ENCODE measurements at places on chromosomes 2 and 18.

- DNase-seq = no peak
These were observed 5.3 kb downstream of the LHCGR start for GRCh38 chr2:48750128-48750739.

- no peak for DNase-seq
These were observed 4.3 kb downstream of the GPC1 start for GRCh38 chr2:240439698-240440151.

DNA sequence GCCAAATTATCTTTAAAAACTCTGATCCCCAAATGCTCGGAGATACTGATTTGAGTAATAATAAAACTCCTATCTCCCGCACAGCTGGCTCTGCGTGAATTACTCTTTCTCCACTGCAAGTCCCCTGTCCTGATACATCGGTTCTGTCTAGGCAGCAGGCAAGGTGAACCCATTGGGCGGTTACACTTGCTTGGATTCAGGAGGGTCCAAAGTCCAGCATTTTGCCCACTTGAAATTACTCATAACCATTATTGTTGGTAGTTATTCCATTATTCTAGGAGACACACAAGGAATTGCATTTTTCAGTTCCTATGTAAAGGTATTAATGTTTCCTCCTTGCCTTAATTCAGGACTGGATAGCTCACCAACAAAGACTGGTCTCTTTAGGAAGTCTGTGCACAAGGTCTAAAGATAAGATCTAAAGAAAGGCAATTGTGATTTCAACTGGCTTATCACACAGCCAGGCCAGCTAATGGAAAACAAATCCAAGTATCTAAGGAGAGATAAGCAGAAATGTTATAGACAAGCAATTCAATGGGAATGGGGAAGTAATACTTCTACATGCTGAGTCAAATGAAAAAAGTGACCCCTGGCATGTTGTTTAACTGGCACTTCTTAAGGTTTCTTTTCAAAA is 23.2 kb upstream of the NPC1 start:
- DNase-seq = no peak

DNA sequence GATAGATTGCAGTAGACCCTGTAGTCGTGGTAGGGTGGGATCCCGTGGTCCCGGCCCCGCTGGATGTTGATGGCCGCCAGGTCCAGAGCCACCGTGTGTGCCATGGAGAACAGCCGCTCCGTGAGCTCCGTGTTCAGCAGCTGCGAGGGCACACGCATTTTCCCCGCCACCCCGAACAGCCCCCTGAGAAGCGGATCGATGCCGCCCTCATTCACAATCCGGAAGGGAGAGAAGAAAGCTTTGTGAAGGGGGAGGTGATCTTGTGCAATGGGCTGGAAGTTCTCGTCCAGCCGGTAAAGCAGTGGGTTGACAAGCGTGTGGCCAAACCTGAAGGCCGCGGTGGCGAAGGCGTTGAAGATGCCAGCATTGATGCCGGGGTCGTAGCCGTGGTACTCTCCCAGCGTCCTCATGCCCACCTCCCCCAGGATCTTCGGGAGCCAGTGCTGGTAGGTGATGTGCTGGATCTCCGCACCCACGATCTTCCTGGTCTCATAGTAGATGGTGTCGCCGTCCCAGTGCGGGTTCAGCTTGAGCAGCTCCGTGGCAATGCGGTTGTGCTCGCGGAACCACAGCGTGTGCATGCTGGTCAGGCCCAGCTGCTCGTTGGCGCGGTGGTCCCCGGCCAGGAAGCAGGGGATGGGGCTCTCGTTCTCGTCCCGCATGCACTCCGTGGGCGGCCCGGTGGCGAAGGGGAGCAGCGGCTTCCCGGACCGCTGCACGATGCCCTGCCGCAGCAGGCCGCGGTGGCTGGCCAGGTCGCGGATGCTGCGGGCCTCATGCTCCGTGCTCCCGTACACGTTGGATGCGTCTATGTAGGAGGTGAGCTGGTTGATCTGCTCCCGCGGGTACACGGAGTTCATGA is 95.8 kb downstream of the PXDN start:
- DNase-seq = no peak

DNA sequence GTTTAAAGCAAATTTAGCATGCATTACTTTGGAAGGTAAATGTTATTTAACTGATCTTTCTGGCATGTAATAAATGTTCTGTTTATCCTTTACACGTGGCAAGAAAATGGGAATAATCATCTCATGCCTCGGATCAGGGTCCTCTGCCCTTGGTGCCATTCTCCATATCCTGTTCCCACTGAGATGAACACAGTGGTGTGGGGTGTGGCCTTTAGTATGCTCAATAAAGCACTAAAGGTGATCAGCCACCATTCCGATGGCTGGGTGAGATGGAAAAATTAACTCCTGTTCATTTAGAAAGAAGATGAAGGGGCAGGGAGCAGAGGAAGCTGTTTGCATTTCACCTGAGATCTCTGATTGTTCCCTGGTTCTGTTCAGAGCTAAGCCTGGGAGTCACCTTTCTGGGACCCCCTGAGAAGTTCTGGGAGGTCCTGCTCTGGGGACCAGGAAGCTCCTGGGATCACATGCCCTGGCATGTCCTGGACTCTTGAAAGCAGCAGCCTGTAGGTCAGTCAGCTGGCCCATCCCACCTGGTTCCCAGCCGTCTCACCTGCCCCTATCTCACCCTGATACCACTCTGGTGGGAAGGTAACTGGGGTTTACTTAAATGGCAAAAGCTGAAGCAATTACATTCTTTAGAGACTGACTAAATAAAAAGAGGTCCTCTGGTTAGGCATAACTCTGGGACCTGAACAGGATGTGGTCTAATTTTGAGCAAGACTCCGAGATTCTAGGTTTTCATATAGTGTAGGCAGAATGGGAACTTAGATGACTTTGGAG is 288.9 kb upstream of the EPAS1 start:
- no peak for DNase-seq

GRCh38 chr2:127516041-127516762 is 10.1 kb downstream of the IWS1 start:
- no peak for DNase-seq

GRCh38 chr2:238106698-238107524 is 6.8 kb downstream of the ESPNL start:
- DNase-seq = no peak

DNA sequence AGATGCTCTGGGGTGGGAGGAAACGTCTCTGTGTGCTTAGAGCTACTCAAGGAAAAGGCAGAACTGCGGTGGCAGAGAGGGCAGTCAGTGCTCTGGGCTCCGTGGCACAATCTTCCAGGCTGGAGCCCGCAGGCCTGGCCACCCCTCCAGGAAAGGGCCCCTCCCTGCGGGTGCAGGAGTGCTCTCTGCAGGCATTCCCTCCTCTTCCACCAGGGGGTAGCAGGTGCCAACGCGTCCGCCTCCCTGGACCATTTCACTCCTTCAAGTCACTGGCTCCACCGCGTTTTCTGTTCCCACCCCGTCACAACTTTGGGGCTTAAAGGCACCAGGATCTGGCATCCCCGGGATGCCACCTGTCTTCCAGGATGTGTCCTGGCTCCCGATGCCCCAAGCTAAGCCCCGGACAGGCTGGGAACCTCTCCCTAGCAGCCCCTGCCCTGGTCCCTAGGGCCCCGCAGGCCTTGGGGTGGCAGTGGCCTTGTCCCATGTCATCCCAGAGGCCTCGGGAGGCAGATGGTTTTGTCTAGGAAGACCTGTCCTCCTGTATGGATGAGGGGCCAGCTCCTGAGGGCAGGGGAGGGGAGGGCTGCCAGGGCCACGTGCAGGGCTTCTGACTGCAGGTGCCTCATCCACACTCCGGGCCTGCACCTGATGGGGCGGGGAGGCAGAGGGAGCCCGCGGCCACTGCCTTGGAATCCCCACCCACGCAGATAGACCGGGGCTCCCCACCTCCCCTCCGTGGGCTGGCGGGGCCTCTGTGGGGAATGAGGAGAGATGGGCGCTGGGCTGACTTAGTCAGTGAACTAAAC is 26.4 kb downstream of the KCNIP3 start:
- DNase-seq = peak; percentile 7

GRCh38 chr2:205932861-205933260 is 153.1 kb downstream of the INO80D start:
- no peak for DNase-seq

- no peak for DNase-seq
These were observed 55.3 kb downstream of the HS1BP3 start for GRCh38 chr2:20595439-20596192.

GRCh38 chr2:23536326-23536725 is 151.3 kb downstream of the KLHL29 start:
- DNase-seq = no peak

GRCh38 chr2:159449504-159450124 is 163.1 kb upstream of the WDSUB1 start:
- no peak for DNase-seq

GRCh38 chr2:238911376-238912227 is 63.7 kb downstream of the TWIST2 start:
- DNase-seq = no peak

DNA sequence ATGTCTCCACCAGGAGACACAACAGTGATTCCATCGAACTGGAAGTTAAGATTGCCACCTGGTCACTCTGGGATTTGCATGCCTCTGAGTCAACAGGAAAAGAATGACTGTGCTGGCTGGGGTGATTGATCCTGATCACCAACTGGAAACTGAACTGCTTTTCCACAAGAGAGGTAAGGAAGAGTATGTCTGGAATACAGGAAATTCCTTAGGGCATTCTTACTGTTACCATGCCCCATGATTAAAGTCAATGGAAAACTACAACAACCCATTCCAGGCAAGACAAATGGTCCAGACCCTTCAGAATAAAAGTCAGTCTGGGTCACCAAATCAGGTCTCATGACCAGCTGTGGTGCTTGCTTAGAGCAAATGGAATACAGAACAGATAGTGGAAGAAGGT is 12.0 kb upstream of the DDX1 start:
- no peak for DNase-seq

DNA sequence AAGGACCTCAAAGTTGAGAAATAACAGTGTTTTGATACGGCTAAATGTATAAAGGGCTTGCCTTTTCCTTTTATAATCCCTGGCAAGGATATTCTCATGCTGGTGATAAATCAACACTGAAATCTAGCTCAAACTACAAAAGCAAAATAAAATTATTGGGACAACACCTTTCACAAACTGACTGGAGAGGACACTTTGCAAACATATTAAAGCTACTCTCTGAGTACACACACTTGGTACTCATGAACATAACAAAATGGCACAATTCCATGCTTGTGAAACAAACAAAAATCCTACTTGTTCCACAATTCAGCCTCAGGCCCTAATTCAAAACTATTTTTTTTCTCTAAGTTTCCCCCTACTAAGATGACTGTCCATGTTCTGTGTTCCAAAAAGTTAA is 305.8 kb downstream of the ETAA1 start:
- DNase-seq = no peak

GRCh38 chr2:240507060-240507777 is 50.6 kb downstream of the ANKMY1 start:
- no peak for DNase-seq

DNA sequence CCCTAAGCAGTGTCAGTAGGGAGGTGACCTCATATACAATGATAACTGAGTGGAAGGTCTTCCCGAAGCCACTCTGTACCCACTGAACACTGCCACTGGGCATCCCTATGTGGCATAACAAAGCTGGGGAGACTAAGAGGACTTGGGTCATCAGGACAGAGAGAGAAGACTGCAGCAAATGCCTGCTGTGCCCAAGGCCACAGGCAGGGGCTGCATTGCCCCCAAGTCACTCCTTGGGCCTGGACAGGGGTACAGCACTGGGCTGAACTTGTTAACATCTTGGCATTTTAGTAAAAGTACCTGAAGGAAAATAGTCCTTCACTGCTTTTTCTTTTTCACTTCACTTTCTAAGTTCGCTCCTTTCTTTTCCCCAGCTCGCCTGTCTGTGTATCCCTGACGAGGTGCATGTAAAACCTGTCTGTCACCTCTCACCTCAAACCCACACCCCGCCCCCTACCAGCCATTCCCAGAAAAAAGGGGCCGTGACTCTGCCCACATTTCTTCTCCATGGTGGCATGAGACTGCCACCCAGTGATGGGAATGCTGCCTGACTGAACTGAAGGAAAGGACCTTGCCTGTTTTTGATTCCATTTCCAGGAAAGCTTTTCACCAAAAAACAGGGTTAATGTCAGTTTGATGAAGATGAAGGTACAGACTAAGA is 62.9 kb downstream of the MTHFD2 start:
- DNase-seq = no peak

GRCh38 chr2:215831296-215831913 is 181.9 kb downstream of the MREG start:
- DNase-seq = no peak

DNA sequence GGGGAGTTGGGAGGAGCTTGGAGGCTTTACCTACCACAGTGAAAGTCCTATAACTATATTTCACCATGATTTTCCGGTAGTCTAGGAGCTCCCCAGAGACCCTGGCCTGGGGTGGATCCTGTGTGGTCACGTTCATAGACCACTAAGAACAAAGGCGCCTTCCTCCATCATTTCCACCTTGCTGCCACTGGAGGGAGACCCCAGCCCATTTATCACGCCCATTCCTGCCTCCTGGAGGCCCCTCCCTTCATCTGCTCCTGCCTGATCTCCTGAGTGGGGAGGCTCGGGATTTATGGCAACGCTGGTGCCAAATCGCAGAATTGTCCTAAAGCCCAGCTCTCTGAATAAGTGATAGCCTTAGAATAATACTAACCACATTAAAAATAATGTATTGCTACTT is 507.6 kb upstream of the SPHKAP start:
- no peak for DNase-seq

DNA sequence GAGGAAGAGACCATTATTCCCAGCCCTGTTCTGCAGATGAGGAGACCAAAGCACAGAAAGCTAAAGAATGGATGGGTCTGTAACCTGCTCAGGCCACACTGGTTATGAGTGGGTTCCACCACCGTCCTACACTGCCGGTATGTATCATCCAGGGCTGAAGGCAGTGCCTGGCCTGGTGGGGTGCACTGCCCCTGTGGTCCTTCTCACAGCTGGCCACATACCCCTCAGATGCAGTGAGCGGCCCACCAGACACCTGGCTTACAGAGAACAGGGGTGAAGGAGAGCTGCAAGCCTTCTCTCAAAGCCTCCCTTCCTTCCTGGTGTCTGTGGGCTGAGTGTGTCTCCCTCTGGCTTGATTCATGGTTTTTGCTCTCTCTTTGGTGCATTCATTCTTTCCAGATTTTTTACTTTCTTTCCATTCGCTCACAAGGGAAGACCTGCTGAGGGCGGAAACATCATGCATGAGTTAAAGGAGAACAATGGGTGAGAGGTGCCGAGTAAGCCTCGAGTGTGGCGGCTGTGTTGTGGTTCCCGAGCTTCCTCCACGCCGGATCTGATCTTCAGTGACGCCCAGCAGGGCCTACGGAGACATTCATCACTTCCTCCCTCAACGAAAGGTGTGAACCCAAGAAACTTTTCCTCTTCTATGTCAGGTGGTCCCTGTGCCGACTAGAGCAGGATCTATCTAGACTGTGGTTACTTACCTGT is 62.1 kb upstream of the REL start:
- no peak for DNase-seq

GRCh38 chr2:232506709-232507108 is 13.5 kb upstream of the PRSS56 start:
- DNase-seq = no peak
